CD4-positive, alpha-beta T cell treated with Interleukin-6 for 4 hours (primary cell): ENCODE measurements at places on chromosomes 6 and 20.

DNA sequence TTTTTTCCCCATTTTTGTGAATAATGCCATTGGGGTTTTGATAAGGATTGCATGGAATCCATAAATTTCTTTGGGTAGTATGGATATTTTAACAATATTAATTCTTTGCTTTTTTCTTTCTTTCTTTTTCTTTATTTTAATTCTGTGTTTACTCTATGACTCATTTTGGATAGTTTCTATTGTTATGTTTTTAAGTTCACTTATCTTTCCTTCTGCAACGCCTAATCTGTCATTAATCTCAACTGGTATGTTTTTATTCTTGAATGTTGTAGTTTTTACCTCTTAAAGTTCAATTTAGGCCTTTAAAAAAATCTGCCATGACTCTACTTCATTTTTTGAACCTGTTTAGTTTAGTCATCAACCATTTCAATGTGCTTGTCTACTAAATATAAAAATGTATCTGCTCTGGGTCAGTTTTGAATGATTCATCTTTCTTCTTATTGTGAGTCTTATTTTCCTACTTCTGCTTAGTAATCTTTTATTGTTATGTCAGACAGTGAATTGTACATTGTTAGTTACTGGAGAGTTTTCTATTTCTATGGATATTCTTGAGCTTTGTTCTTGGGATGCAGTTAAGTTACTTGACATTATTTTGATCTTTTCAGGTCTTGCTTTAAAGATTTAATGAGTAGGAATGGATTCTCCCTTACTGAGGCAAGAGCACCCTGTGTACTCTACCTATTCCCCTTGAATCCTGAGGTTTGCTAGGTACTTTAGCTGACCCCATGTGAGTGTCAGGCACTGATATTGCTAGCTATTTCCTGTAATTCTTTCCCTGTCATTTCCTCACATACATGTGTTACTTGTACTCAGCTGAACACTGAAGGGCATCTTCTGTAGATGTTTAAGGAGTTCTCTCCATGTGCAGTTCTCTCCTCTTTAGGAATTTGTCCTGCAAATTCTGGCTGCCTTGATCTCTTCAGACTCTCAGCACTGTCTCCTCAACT lies 104.2 kb downstream of the TFAP2B start:
- no peak for DNase-seq

- DNase-seq, result no peak
Observed at GRCh38 chr20:41654292-41654691, 36.1 kb upstream of the CHD6 start.

GRCh38 chr6:151160929-151161757 lies 78.6 kb upstream of the AKAP12 start:
- DNase-seq, result no peak

DNA sequence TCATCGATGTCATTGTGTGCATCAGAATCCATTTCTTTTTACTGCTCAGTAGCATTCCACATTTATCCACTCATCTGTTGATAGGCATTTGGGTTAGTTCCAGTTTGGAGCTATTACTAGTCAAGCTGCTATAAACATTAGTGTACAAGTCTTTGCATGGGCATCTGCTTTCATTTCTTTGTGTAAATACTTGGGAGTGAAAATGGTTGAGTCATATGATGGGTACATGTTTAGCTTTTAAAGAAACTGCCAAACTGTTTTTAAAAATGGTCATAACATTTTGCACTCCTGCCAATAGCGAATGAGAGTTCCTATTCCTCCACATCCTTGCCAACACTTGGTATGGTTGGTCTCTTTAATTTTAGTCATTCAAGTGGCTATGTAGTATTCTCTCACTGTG lies 21.2 kb upstream of the SLC22A2 start:
- DNase-seq, result no peak
